ENCODE measurements at places on chromosomes 5 and 9.

- DNase-seq: no peak
These were observed 1.4 kb upstream of the DAB2 start for GRCh38 chr5:39426051-39426745.

GRCh38 chr5:14301186-14301585, 158.0 kb downstream of the TRIO start:
- DNase-seq: no peak

- peak; percentile 94 for DNase-seq
These were observed 66.5 kb downstream of the SEMA5A start for GRCh38 chr5:9479361-9479760.

- DNase-seq: no peak
These were observed 77.6 kb upstream of the SEMA6A start for GRCh38 chr5:116652196-116652729.

DNA sequence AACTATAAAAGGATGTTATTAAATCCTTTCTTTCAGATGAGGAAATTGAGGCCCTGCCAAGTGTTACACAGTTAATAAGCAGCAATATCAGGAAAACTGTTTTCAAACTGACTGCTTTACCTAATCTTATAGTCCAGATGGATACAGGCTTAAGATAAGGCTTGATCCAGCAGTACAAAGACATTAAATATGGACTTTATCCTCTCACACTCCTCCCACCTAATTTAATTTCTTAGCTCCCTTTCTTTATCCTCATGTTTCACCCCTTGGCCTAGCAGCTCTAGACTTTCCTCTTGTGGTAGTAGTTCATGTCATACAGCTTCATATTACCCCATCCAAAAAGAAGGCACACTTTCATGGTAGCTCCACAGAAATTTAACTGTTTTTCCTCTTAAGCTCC, 164.5 kb downstream of the BAAT start:
- DNase-seq: no peak

- DNase-seq: peak; percentile 23
These were observed 44.6 kb upstream of the PIK3R1 start for GRCh38 chr5:68170826-68171558.

GRCh38 chr5:141867139-141867538, 11.1 kb downstream of the PCDH1 start:
- no peak for DNase-seq
